Activated CD4-positive, alpha-beta T cell treated with anti-CD3 and anti-CD28 coated beads, Interleukin-2, amount 50 U/mL, for 1 hour (primary cell): ENCODE measurements at places on chromosomes 6 and 20.

GRCh38 chr6:147704691-147705090, 196.2 kb downstream of the SAMD5 start:
- no peak for DNase-seq

DNA sequence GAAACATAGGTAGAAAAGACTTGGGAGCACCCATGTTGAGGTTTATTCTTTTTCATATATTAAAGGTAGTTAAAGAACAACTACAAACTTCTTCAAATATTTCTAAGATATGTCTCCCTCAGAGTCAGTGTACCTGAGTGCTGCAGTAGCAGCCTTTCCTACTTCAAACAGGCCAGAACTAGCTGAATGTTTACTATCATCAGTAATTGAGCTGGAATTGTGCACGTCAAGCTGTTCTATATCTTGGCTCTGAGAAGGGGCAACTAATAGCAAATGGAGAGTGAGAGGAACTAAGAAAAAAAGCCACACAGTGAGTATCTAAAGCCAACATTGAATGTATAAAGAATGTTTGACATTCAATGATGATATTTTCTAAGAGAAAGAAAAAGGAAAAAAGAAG, 21.7 kb downstream of the MTCL3 start:
- DNase-seq = no peak

DNA sequence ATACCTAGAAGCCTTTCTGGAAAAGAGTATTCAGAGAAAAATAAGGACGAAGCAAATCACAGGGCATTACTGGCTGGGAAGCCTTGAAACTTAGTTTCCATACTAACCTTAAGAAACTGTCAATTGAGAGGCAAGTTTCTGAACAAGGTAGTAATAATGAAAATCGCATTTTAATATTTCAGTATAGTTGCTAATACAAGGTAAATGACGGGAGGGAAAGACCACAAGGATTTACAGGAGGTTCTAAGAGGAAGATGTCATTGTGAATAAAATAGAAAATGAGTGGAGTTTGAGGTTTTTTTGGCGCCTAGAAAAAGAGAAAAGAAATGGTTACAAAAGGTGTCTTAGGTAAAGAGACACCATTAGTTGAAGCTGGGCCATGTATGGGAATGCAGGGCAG, 53.9 kb upstream of the AIG1 start:
- DNase-seq = no peak

GRCh38 chr20:58892932-58893224, 40.4 kb downstream of the GNAS start:
- no peak for DNase-seq

DNA sequence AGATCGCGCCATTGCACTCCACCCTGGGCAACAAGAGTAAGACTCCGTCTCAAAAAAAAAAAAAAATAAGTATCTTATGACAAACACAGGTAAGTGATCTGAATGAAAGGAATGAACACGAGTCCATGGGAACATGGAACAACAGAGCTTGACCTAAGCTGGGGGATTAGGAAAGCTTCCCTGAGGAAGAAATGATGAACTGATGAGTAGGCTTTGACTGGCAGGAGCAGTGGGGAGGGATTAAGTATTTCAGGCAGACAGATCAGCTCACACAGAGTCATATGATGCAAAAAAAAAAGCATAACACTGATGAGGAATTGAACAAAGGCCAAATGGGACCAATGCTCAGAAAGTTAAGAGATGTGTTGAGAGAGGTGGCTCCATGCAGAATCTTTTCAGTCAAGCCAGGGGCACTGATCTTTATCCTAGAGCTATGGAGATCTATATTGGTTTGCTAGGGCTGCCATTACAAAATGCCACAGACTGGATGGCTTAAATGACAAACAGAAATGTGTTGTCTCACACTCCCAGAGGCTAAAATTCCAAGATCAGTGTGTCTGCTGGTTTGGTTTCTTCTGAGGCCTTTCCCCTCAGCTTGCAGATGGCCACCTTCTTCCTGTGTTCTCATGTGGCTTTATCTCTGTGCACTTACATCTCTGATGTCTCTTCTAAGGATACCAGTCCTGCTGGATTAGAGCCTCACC, 85.6 kb downstream of the ANKRD6 start:
- DNase-seq = no peak

DNA sequence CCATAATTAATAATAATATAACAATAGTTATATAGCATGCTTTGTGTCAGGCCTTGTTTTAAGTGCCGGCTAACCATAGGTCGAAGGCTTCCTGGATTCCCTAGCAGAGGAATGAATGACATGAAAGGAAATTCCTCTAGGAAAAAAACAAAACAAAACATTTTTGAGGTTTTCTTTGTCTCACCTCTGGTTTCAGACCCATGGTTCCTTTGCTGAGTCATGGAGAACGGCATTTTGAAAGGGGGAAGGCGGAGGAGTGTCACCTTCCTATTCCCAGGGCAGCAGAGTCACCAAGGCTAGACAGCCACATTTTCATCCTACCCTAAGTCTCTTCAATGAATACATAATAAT, 25.3 kb upstream of the CCND3 start:
- no peak for DNase-seq

- no peak for DNase-seq
These were observed 68.5 kb downstream of the THEMIS start for GRCh38 chr6:127832381-127832780.

DNA sequence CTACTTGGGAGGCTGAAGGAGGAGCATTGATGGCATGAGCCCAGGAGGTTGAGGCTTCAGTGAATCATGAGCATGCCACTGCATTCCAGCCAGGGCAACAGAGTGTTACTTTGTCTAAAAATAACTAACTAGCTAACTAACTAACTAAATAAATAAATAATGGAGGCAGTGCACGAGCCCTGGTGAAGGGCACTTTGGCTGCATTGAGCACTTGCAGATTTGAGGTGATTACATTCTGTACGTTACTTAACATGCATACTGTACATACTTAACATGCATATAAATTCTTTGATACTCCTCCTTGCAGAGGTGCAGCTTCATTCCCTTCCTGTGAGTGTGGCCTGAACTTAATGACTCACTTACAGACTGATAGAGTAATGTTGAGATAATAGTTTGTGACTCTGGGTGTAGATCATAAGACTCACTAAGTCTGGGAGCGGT, 10.7 kb downstream of the HLA-A start:
- no peak for DNase-seq

GRCh38 chr20:6683021-6683977, 84.2 kb upstream of the BMP2 start:
- no peak for DNase-seq

DNA sequence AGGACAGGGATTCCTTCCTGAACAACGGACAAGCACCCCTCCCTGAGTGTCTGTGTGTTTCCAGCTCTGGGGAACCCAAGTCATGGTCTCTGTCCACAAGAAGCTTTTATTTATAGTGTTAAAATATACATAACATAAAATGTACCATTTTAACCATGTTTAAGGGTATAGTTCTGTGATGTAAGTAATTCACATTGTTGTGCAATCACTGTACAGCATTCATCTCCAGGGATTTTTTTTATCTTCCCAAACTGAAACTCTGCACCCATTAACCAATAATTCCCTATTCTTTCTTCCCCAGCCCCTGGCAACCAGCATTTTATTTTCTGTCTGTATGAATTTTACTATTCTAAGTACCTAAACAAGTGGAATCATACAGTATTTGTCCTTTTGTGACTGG, 84.2 kb downstream of the FOXF2 start:
- no peak for DNase-seq

DNA sequence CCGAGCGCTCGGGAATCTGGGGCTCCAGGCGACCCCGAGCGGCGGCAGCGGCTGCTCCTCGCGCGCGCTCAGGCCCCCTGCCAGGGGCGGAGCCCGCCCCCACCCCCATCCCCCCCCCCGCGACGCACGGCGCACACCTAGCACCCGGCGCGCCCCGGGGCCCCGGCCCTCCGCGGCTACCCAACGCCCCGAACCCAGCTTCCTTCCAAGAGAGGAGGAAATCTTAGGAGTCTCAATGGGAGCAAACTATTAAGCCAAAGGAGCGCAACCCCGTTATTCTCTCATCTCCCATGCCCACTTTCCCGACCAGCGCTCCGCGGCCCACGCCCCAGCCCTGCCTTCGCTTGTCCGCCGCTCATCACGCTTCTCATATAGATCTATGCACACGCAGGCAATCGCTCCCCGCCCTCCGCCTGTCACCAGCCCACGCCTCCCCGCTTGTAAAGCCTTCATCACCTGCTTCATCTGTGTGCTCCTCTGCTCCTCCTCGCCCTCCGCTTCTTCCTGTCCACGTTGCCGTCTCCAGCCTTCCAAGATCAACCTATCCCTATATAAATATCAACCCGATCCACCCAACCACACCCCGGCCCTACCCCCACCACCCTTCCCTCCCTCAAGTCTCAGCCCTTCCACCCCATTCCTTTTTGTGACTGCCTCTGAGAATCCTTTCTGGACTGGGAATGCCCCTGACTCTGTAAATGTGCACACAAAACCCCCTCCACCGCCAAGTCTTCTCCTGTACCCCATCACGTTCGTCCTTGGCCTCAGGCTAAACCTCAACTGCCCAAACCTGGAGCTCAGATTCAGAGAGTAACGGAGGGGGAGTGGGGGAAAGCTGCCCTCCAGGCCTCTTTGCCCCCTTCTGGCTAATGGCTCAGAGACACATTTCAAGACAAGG, at the start of gene DLK2:
DLK2 (minus strand) TSS at position 18 of the 898 bp plus-strand sequence. CDS start 723 bp downstream, outside the sequence.
- peak; percentile 52 for DNase-seq

GRCh38 chr6:162621246-162621645, 106.3 kb downstream of the PRKN start:
- no peak for DNase-seq

DNA sequence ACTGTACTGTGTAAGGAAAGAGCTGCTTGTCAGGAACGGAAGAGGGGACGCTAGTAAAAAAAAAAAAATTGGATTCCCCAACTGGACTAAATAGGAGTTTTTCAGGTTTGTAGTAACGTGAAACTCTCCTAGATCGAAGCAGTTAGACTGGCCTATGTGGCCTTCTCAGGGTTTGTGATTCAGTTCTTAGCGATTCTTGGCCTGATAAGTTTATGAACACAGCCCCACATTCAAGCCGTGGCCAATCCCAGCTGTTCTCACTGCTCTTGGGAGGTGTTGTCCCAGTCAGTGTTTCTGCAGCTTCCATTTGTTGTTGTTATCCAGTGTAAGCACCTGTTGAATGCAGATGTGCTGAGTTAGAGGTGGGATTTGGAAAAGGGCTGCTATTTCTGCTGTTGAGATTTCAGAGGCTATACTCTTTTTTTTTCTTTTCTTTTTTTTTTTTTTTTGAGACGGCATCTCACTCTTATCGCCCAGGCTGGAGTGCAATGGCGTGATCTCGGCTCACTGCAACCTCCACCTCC, 29.7 kb downstream of the TAF8 start:
- DNase-seq = no peak

DNA sequence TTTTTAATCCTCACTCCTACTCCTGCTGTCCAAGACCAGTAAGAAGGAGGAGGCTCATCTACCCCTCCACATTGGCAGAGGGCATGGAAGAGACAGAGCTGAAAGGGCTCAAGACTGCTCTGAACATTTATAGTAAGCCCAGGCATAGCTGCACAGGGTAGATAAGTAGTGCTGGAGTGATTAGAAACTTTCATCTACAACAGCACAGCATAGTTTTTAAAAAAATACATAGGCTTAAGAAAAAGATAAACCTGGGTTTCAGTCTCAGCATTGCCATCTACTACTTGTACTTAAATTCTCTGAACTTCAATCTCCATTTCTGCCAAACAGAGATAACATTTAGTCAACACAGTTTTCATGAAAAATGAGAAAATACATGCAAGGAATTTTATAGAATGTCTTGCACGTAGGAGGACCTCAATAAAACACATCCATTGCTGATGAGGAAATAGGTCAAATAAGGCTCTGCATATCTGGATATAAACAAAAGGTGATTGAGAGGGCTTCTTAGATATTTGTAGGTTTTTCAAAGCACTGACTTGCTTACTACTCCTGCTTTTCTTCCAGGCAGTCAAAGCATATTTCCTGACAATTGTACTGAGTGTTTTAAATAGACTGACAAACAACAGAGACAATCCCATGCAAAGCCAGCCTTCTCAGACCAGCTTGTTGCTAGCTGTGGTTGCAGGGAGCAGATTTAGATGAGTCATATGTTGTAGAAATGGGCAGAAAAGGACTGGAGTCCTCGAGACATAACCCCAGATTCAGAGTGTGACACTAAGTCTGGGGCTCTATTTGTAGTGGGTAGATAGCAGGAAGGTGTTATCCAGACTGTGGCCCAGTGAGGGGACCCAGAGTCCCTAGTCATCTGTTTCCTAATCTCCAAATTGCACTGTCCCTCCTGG, 107.4 kb upstream of the TAB2 start:
- no peak for DNase-seq

DNA sequence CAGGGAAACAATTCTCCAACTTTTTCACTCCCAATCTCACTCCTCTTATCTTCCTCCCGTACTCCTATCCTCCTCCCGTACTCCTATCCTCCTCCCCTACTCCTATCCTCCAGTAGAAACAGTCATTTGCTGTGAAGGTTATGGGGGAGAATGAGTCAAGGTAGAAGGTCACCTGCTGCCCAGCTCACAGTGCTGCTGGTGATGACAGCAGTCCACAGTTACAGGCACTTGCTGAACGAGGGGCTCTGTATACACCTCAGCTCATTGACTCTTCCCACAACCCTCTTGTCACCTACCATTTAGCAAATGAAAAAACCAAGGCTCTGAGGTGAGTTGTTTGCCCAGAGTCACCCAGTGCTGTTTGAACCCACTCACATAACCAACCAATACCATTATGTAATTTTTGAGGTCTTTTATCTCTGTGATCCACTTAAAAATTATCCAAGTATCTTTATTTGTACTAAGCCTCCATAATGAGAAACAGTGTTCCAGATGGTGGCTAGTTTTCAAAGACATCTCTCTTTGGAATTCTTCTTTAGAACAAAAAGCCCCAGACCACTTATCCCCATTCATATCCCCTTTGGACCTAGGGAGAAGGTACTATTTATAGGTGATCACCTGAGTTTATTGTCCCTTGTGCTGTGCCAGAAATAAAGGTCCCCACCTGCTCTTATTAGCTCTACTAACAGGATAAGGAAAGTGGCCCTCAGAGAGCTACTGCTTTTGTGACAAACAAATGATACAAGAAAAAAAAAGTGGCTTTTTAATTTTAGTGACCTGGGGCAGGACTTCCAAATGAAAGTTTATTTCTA, 53.2 kb downstream of the PTPN1 start:
- no peak for DNase-seq

- no peak for DNase-seq
These were observed 177.3 kb downstream of the CDKAL1 start for GRCh38 chr6:20711518-20711917.

GRCh38 chr6:40732878-40733277, 145.7 kb upstream of the LRFN2 start:
- DNase-seq = no peak

DNA sequence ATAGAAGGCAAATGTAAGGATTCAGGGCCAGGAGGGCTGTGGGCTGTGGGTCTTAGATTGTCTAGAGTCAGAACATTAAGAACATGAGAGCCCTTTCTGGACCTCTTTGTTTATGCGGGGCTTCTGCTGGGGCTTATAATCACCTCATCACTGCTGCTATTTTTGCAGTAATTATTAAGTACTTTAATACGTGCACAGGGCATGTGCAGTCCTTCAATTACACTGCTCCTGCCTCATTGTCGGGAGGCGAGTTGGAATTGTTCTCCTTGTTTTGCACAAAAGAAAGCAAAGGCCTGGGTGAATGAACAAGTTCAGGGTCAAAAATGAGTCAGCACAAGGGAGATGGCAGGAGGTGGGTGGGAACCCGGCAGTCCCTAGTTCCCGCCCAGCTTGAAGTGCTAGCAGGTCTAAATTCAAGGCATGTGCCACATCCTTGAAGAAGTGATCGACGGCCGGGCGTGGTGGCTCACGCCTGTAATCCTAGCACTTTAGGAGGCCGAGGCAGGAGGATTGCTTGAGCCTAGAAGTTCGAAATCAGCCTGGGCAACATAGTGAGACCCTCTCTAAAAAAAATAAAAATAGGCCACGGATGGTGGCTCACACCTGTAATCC, 34.4 kb upstream of the PTPN1 start:
- no peak for DNase-seq
